ENCODE measurements at places on chromosomes 7 and 10.

DNA sequence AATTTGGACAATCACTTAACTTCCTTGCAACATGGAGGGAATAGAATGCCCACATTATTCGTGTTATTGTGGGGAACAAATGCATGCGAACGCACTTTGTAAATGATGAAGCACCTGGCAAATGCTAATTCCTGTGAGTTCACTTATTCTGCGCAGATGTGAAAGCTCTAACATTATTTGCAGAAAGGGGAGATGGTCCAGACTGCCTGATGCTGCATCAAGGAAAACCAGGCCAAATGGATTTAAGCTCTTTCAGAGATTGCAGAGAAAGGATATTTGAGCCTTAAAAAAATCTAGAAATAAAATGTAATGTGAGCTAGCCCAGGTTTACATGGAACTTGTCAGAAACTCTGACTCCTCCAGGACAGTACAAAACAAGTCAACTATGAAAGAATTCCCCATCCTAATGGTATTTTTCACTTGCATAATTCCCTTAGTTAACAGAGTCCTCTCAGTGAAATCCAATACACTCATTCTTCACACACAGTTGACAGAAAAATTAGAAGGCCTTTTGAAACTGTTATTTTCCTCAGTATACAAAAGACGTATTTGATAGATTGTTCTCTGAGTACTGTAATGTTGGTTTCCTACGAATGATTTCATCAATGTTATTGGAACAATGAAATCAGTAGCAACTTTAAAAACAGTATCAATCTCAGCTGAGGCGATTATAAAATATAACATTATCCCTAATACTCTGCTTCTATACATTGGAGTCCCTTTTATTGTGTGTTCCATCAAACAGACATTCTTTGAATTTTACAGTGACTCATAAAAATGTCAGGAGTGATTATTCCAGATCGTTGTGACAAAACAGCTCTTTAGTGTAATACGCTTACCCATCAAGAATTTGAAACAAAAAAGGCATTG is 136.3 kb upstream of the ANK3 start:
- no peak for DNase-seq

GRCh38 chr10:26799342-26799741 is 61.4 kb downstream of the ABI1 start:
- no peak for DNase-seq

- DNase-seq = peak; percentile 19
Measured at GRCh38 chr10:119268871-119269506, 61.6 kb downstream of the GRK5 start.

DNA sequence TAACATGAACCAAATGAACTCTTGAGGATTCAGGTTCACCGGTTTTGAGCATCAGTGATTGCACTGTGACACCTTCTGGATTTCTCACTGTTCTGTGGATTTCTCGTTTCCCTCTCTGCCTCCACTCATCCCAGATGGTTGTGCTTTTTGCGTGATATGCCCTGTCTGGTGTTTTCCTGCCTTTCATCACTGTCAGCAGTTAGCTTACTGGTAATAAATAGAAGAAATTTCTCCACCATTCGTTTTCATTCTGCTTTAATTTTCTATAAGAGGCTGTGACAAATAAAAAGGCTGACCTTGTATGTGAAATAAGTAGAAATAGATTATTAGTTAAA is 16.2 kb downstream of the BPGM start:
- no peak for DNase-seq
